ENCODE measurements at places on chromosomes 3 and 15.

DNA sequence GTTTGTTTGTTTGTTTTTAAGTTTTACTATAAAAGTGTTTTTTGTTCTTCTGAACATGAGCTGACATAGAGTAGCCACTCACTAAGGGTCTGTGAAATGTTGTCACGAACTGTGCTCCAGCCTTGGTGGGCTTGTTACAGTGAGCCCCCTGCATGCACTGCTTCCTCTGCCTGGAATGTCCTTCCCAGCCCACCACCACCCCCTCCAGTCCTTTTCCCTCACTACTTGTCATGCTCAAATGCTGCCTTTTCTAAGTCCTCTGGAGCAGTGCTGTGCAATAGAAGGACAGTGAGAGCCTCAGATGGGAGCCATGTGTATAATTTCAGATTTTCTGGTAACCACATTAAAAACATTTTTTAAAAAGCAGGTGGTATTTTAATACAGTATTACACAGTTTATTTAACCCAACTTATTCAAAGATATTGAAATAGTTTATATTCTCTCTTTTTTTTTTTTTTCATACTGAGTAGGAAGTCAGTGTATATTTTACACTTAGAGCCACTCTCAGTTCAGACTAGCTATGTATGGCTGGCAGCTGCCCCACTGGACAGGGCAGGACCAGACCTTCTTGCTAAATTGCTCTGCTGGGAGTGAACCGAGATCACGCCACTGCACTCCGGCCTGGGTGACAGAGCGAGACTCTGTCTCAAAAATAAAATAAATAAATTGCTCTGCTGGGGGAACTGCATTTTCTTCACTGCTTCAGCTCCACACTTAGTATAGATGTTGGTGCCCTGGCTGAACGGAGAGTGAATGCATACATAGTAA is 26.9 kb downstream of the MKRN2OS start:
- DNase-seq, result no peak

DNA sequence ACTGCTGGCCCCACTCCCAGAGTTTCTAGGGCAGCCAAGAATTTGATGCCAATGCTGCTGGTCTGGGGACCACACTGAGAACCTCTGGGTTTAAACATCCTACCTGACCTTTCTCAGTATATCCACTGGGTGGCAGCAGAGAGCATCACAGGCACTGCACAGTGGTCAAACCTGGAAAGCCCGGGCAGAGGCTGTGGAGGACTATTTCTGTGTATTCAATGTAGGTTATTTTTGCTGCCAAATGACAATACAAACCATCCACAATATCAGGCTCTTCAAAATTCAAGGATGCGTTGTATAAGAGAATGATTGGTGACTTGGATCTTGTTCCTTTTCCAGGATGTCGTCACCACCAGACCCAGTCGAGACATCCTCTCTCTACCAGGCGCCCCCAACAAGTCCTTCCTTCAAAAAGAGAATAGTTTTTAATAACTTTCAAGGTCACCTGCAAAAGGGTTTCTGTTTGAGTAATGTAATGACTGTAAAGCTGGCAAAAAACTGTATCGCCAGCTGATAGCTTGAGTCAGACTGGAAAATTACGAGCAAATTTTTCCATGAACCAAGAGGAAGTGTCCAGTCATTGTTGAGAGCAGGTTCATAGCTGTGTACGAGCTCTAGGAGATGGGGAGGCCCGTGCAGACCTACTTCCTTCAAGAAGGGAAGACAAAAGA is 30.5 kb upstream of the MYZAP start:
- peak; percentile 54 for DNase-seq

DNA sequence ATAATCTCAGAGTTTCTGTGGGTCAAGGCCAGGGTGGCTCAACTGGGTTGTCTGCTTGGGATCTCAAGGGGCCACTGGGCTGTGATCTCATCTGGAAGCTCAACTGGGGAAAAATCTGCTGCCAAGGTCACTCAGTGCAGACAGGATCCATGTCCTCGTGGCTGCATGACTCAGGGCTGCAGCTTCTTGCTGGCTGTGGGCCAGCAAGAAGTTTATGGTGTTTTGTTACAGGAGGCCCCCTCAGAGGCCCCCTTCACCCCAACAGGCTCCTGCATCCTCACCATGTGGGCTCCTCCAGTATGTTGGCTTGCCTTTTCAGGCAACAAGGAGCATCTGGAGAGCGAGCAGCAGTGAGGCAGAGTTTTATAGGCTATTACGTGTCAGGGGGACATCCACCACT is 14.6 kb downstream of the OCA2 start:
- no peak for DNase-seq

- no peak for DNase-seq
These were observed 11.5 kb upstream of the EHD4 start for GRCh38 chr15:41983621-41984571.

GRCh38 chr3:102531686-102532085 is 96.9 kb downstream of the ZPLD1 start:
- DNase-seq, result no peak

DNA sequence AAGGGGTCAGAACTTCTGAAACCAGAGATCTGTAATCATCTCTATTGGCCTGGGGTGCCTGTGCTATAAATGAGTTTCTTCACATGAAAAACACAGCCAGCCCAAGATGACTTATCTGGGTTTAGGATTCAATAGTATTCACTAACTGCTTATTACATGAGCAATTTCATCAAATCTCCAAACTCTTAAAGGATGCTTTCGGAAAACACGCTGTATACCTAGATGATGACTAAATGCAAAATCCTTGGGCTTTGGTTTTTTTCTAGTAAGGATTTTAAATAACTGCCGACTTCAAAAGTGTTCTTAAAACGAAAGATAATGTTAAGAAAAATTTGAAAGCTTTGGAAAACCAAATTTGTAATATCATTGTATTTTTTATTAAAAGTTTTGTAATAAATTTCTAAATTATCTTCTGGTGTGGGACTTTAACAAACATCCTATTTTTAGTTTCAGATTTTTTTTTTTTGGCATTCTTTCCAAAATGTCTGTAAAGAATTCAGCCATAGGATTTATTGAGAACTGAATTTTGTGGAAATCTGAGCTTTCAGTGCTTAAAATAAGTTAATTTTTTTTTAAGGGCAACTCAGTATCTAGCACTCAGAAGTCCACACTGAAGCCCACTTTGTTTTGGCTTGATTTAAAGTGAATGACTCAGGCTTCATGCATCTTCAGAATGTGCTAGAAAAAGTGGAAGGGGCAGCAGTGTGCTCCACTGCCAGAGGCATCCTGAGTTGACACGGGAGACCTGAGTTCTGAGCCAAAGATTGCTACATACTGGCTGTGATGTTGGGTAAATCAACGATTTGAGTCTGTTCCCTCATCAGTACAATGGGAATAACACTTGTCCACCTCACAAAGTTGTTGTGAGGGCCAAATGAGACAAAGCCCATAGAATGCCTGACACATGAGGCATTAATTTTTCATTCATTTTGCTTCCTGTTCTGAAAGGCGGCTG is 18.7 kb downstream of the TMEM43 start:
- DNase-seq, result no peak

GRCh38 chr15:48059791-48060190 is 61.0 kb upstream of the SLC24A5 start:
- DNase-seq, result no peak

DNA sequence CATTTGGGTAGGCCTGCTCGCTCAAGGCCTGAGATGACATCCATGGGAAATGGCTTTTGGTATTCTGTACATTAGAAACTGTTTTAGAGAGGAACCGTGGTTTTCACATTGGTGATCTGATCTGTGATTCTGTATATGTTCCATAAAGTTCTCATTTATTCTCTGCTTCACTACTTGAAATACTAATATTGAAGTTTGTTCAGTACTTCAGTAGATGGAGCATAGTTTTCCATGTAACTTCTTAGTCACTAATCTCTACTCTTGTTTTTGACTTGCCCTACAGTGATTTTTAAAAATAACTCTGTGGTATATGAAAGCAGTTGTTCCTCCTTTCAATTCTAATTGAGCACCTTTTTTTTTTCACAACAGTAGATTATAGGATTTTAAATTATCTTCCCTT is 66.5 kb downstream of the MBNL1 start:
- no peak for DNase-seq

- no peak for DNase-seq
These were observed 143.4 kb downstream of the FEZF2 start for GRCh38 chr3:62229908-62230307.

Measured in activated gamma-delta T cell treated with Interleukin-2 at 50 U/mL for 16 hours (primary cell).